Muscle of back (tissue), 13 donors: ENCODE measurements at places on chromosomes 3 and 15. TPM values are rescaled to one million over a fixed set of nuclear protein-coding genes. Genes with fewer than 3 reads are reported as not detected.

The RETNLB gene
- polyA plus RNA-seq = not detected

The SCG3 gene
- 0.34 TPM for polyA plus RNA-seq

GRCh38 chr3:143439817-143440216 is 320.2 kb downstream of the CHST2 start:
- DNase-seq = no peak

DNA sequence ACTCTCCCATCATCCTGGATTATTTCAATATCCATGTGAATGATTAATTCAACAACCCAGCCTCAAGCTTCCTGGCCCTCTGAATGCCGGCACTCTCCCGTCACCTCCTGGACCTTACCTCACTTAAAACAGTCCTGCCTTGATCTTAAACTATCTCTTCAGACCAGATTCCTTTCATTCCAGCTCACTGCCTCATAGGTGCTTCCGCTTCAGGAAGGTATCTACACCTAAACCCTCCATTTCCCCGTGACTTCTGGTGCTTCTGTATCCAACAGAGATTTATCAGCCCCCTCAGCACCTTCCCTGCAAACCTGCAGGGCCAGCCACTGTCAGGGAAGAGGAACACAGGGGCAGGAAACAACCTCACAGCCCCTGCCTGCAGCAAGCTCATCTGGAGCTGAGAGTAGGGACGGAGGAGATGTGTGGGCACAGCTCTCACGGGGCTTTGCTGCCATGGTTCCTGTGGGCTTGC is 98.9 kb upstream of the TJP1 start:
- DNase-seq = no peak

DNA sequence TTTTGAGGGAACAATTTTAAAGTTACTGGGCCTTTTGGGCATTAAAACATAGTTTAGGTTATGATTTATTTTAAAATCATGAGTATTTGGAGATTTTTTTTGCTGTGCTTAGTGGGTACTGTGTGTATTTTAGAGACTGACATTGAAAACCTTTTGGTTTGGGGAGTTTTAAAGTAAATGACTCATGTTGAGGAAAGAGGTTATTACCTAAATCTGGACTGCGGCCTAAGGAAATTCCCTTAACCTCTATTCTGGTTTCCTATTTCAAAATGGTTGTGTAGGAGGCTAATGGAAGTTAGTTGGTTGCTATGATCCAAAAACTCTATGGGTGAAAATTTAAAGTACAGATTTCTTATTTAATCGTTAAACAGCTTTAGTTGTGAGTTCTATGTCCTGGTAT is 57.3 kb upstream of the DPH6 start:
- DNase-seq = peak; percentile 38
